IMR-90 (cell line): ENCODE measurements at places on chromosomes 4 and X. TPM values are rescaled to one million over a fixed set of nuclear protein-coding genes. Genes with fewer than 3 reads are reported as not detected.

DNA sequence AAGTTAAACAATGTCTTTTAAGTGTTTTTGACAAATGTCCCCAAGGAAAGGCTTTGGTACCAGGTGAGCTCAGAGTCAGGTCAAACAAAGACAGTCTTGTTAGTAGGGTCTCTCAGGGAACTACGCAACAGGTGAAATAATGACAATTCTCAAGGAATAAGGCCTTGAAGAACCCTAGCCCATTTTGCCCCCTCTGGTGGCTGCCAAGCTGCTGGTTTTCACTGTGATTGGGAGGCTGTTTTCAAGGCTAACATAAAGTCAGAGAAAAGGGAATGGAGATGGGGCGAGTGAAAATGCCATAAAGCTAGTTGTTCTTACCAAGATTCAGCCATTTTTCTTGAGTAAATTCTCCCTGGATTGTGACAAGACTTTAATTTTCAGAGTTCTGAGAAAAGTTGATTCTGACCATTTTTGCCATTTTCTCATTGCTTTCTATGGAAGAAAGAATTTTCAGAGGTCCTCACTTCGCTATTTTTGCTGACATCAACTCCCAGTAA is 58.7 kb downstream of the RWDD4 start:
- H3K27me3 ChIP-seq, result no peaks in the 10 kb centered on the region; the same call in 1 of the 2 replicates
- no peaks in the 10 kb centered on the region for H3K36me3 ChIP-seq
- peaks cover 2% of the 10 kb centered on the region; the same call in 1 of the 2 replicates for H3K4me1 ChIP-seq
- no peak overlapping the region for H3K27ac ChIP-seq
- DNase-seq, result no peak
- no peak overlapping the region for H3K4me3 ChIP-seq

DNA sequence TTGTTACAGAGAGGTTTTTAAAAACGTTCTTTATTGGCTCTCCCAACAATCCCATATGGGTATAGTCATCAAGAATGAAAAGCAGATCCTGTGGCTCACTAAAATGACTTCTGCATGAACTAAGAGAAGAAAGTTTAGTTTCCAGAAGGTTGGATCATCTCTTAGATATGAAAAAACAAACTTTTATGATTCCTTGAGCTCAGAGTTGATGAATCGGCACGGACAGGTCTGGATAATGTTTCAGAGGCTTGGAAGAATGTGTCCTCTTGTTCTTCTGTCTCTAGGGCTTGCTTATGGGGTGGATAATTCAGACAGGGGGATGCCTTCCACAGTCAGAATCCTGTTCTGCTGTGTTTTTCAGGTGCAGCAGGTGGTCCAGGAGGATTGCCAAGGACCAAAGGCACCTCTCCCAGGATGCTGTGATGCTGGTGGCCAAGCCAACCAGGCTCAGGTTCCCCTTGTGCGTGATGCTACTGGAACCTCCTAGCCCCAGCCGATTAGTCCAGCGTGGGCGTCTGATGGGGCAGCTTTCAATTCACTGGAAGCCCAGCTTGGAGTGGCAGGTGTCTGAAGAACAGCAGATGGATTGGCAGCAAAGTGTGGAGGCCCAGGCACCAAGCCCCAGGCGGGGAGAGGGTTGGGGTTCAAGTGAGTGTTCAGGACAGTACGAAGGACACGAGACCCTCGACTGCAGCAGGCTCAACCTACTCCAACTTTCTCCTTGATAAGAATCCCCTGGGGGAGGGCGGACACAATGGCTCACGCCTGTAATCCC is 30.3 kb downstream of the CCKAR start:
- H3K36me3 ChIP-seq, result no peaks in the 10 kb centered on the region
- peak overlapping the region; percentile 90 for H3K27ac ChIP-seq
- H3K4me3 ChIP-seq, result no peak overlapping the region
- H3K27me3 ChIP-seq, result no peaks in the 10 kb centered on the region

GRCh38 chr4:98648602-98649001 is 9.8 kb downstream of the TSPAN5 start:
- H3K4me3 ChIP-seq, result no peak overlapping the region
- no peak overlapping the region for H3K27ac ChIP-seq
- H3K36me3 ChIP-seq, result peaks cover 4% of the 10 kb centered on the region; the same call in 1 of the 2 replicates
- peaks cover 19% of the 10 kb centered on the region for H3K4me1 ChIP-seq
- H3K27me3 ChIP-seq, result no peaks in the 10 kb centered on the region

DNA sequence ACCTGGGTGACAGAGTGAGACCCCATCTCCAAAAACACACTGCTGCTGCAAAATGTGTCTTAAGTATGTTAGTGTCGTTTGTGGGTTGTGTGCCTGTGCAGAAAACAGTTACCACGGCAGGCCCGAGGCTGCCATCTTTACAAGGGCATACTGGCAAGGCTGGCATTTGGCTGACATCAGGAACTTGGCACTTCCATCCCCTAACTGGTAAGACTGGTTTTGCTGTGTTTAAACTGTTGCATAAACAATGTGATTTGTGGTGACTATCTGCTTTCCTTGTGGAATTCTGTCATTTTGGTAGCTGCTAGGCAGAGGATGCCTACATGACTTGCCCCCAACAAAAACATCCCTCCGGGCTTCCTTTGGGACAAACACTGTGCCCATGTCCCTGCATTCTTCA is 12.3 kb downstream of the LRP2BP start:
- peaks cover 2% of the 10 kb centered on the region; the same call in 1 of the 2 replicates for H3K36me3 ChIP-seq
- no peak overlapping the region for H3K27ac ChIP-seq
- H3K4me3 ChIP-seq, result no peak overlapping the region
- DNase-seq, result no peak

TLR2 gene
- total RNA-seq, result under 0.01 TPM in 2 replicates

VCX3A gene
- total RNA-seq, result not detected in 2 replicates

- H3K27ac ChIP-seq, result no peak overlapping the region
- no peaks in the 10 kb centered on the region for H3K4me1 ChIP-seq
- no peak overlapping the region for H3K4me3 ChIP-seq
- H3K36me3 ChIP-seq, result no peaks in the 10 kb centered on the region
Measured at GRCh38 chr4:134327274-134328122, 125.9 kb upstream of the PABPC4L start.

DGKK gene
- total RNA-seq, result not detected in 2 replicates

ZNF827 gene
- total RNA-seq, result 6.6 and 6.7 TPM in 2 replicates

GRCh38 chr4:34183926-34184325 is 2060.4 kb downstream of the ARAP2 start:
- no peak overlapping the region for H3K4me3 ChIP-seq
- peaks cover 7% of the 10 kb centered on the region for H3K4me1 ChIP-seq
- no peak for DNase-seq
- H3K27me3 ChIP-seq, result no peaks in the 10 kb centered on the region
- H3K36me3 ChIP-seq, result no peaks in the 10 kb centered on the region

TSR2 gene
- total RNA-seq, result 8.8 and 14.4 TPM in 2 replicates

DNA sequence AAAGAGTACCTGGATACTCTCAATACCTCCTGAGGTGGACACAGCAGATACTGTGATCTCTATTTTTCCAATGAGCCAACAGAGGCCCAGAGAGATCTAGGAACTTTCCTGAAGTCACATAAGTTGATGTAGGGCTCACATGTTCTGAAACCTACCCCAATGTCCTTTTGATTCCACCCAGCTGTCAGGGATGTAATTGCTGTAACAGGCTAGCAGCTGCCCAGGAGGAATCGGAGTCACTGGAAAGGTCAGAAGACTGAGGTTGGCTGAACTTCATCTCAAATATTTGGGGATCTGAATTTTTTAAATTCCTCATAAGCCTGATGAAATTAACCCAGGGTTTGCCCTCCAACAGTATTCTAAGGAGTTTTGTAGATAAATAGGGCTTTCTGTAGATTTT is 52.5 kb upstream of the PROM1 start:
- H3K4me1 ChIP-seq, result peaks cover under 1% of the 10 kb centered on the region; the same call in 1 of the 2 replicates
- H3K4me3 ChIP-seq, result no peak overlapping the region
- no peak for DNase-seq
- H3K27ac ChIP-seq, result no peak overlapping the region
- H3K36me3 ChIP-seq, result no peaks in the 10 kb centered on the region

DNA sequence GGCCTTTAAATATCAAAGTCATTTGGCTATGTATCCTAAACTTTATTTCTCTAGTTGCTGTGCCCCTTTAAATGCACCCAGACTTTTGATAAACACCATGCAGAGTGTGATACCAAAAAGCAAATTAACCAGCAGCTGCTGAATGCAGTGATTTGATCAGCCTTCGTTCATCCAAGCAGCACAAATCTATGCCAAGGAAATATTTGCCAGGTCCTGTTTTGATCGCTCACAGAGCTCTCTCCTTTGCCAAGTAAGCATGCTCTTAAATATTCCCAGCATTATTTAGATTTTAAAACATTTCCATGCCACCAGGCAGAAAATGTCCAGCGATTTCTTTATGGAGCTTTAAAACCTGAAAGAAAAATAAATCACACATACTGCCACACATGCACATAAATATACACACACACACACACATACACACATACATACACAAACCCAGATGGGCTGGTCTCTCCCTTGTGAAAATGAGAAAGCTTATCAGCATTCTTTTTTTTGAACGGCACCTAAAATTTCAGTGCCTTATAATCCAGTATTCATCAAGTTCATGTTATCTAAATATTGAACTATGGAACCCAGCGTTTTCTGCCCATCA is 35.7 kb downstream of the BTC start:
- H3K27ac ChIP-seq, result no peak overlapping the region
- H3K27me3 ChIP-seq, result peaks cover 5% of the 10 kb centered on the region
- H3K4me3 ChIP-seq, result no peak overlapping the region
- no peaks in the 10 kb centered on the region for H3K36me3 ChIP-seq
- no peaks in the 10 kb centered on the region for H3K4me1 ChIP-seq

GRCh38 chrX:3142259-3143042 is 101.2 kb downstream of the ARSF start:
- no peaks in the 10 kb centered on the region for H3K27me3 ChIP-seq
- no peak overlapping the region for H3K4me3 ChIP-seq
- H3K36me3 ChIP-seq, result no peaks in the 10 kb centered on the region
- no peak overlapping the region for H3K27ac ChIP-seq

DNA sequence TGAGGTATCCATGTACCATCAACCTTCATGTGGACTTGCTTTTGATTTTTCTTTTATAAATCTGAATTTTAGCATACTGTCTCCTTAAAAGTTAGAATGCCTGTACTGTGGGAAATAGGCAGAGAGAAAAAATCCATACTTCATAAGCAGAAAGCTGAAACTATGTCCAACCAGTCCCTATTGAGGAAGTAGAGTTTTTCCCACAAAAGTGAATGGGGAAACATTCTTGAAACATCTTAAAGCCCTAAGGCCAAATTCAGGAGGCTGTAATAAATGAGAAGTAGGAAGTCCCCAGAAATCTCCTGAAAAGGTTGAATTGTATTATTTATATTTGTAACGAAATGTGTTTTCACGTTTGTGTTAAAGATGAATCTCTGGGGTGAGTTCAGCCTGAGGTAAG is 56.3 kb downstream of the ENOX2 start:
- no peaks in the 10 kb centered on the region for H3K27me3 ChIP-seq
- H3K4me1 ChIP-seq, result no peaks in the 10 kb centered on the region
- no peak overlapping the region for H3K27ac ChIP-seq
- no peaks in the 10 kb centered on the region for H3K36me3 ChIP-seq

INTU gene
- total RNA-seq, result 10.8 and 12.5 TPM in 2 replicates

DNA sequence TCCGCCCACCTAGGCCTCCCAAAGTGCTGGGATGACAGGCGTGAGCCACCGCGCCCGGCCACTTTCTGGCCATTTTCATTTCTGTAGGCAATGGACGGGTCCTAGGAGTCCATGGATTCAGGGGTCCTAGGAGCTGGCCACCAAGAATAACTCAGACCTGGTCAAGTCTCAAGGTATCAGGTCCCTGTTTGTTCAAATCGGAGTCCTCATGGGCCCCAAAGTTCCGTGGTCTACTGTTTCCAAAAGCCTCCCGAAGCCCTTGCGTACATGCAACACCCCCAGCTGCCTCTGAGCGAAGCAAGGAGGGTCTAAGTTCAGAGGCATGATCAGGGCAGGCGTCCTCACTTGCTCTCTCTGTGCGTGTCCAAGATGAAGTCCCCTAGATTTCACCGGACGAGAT is 30.1 kb downstream of the P2RY8 start:
- no peaks in the 10 kb centered on the region for H3K27me3 ChIP-seq
- H3K4me1 ChIP-seq, result no peaks in the 10 kb centered on the region
- no peak overlapping the region for H3K27ac ChIP-seq
- no peaks in the 10 kb centered on the region for H3K36me3 ChIP-seq
- DNase-seq, result no peak

S100G gene
- not detected in 2 replicates for total RNA-seq

TMEM47 gene
- total RNA-seq, result 105 and 134 TPM in 2 replicates

- DNase-seq, result no peak
- no peaks in the 10 kb centered on the region for H3K36me3 ChIP-seq
- H3K27me3 ChIP-seq, result no peaks in the 10 kb centered on the region
- peaks cover 2% of the 10 kb centered on the region; the same call in 1 of the 2 replicates for H3K4me1 ChIP-seq
- H3K4me3 ChIP-seq, result no peak overlapping the region
Measured at GRCh38 chr4:137641544-137641943, 109.2 kb upstream of the PCDH18 start.

MAGEA9B gene
- not detected in 2 replicates for total RNA-seq

DNA sequence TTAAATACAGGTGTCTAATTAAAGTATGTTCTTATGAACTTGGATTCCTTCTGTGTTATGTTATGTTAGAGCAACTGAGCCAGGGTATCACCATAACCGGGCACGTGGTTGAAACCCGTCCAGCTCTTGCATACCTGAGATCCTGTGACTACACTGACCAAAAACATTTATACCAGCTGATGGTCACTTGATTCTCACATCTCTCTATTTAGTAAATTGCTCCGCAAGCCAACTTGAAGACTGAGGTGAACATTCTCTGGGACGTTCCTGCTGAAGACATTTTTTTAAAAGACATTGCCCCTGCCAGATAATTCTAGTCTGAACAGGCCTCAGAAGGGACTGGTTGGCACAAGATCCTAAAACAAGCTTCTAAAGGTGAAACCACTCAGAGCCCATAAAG is 550.0 kb upstream of the DIPK2B start:
- H3K4me1 ChIP-seq, result peaks cover 8% of the 10 kb centered on the region
- no peak overlapping the region for H3K4me3 ChIP-seq

DNA sequence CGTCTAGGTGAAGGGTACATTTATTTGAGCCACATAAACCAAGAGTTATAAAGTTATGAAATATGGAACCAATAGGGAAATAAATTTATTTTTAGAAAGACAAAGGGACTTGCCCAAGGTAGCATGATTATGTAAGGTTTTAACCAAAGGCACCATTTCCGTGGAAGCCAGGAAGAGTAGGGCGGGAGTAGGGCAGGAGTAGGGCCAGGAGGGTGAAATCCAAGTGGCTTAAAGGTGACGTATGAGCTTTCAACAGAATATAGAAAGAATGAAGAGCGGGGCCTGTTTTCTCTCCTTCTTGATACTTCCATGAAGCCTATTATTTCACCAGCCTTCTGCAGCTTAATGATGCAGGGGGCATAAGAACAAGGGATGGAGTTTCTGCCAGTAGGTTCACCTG is 91.7 kb upstream of the PNPLA4 start:
- H3K27ac ChIP-seq, result no peak overlapping the region
- no peaks in the 10 kb centered on the region for H3K27me3 ChIP-seq
- H3K4me3 ChIP-seq, result no peak overlapping the region

DNA sequence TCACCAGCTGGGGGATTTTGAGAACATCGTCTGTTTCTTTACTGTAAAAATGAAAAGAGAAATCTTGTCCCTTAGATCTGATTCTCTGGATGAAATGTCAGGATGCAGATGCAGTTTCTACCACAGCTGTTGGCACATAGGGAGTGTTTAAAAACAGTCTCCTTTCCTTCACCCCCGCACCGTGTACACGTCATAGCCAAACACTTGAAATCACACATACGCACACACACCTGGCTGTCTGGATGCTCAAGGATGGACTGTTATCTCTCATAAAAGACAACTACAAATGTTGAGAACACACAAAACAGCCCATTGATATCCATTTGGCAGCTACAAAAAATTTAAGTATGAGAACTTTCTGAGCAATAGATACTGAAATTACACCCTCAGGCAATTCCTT is 275.8 kb upstream of the CLNK start:
- H3K36me3 ChIP-seq, result no peaks in the 10 kb centered on the region
- no peak for DNase-seq
- H3K4me3 ChIP-seq, result no peak overlapping the region
- no peaks in the 10 kb centered on the region for H3K27me3 ChIP-seq
